ENCODE measurements at places on chromosomes 2 and 18. TPM values are rescaled to one million over a fixed set of nuclear protein-coding genes. Genes with fewer than 3 reads are reported as not detected.

The TMEM169 gene
- 1.2 TPM for total RNA-seq

The SMAD4 gene
- total RNA-seq = 146 TPM

The TUBA3E gene
- not detected for total RNA-seq

The CCL20 gene
- total RNA-seq = not detected

The SIGLEC15 gene
- not detected for total RNA-seq

The ZSWIM2 gene
- total RNA-seq = not detected

The GYPC gene
- total RNA-seq = 40.6 TPM

The GLI2 gene
- total RNA-seq = not detected

The SERPINB5 gene
- not detected for total RNA-seq

DNA sequence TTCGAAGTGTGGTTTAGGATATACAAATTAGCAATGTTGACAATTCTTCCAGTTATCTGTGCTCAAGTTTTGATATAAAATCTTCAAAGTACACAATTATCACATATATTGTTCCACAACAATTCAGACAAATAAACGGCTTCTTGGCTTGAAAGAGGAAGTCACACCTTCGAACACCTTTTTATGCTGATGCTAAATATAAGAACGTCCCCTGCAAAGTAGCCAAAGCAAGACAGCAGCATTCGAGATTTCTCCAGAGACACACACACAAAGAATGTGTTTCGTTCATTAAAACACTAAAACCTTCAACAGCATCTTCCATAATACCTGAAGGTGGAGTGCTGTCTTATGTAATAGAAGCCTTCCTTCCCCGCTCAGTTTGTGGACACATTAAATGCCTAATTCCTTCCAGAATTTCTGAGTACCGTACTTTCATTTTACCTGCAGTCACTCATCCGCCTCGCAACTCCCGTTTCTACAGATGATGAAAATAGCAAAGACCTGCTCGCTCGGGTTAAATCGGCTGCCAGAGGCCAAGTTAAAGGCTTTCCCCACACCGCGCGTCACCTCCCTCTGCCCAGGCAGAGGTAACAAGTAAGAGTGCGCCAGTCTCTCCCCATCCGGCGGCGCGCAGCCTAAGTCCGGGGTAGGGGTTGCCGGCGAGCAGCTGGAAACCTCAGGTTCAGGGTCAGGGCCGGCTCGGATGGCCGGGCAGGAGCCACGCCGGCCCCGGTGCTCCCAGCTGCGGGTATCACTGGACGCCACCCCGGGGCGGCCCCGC lies 847 bp downstream of the SERPINE2 start:
- peaks cover 21% of the 10 kb centered on the region for H3K4me1 ChIP-seq
- no peaks in the 10 kb centered on the region for H3K36me3 ChIP-seq
- DNase-seq = peak; percentile 55
- peak overlapping the region; percentile 72 for H3K4me3 ChIP-seq

DNA sequence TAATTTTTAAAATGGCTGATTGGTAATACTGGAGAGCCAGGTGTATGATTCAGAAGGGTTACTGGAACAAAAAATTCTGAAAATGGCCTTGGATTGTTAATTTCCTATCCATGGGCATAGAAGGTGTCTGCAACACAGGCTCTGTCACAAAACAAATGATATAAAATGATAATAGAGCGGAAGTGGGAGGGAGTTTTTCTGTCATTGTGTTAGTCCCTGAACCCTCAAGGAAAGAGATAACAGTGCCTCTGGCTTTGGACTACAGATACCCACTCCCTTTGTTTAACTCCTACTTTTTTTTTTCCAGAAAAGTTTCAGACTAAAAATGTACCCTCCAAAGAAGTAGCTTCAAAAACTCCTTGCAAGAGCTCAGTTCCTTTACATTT lies 28.0 kb upstream of the YES1 start:
- H3K4me3 ChIP-seq = no peak overlapping the region
- H3K36me3 ChIP-seq = no peaks in the 10 kb centered on the region
- H3K27ac ChIP-seq = no peak overlapping the region

DNA sequence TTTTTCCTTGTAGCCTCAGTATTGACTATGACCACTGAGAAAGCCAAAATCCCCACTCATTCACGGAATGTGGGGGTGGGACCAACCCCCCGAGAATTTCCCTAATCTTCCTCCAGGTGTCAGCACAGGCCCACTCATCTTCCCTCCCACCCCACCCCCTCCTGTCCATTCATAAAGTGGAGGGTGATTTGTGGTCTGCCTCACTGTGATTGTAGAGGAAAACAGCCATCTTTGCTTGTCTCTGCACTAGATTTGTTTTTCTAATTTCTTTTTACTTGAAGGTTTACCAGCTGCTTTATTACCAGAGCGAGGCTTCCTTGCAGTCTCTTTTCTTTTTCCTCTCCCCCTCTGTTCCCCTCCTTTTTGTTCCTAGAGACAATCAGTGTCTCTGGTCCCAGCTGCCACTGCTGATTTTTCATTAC lies 171.8 kb downstream of the ICOS start:
- DNase-seq = peak; percentile 4
- no peaks in the 10 kb centered on the region for H3K27me3 ChIP-seq
- H3K27ac ChIP-seq = no peak overlapping the region
- H3K36me3 ChIP-seq = no peaks in the 10 kb centered on the region
- peaks cover 11% of the 10 kb centered on the region for H3K4me1 ChIP-seq

DNA sequence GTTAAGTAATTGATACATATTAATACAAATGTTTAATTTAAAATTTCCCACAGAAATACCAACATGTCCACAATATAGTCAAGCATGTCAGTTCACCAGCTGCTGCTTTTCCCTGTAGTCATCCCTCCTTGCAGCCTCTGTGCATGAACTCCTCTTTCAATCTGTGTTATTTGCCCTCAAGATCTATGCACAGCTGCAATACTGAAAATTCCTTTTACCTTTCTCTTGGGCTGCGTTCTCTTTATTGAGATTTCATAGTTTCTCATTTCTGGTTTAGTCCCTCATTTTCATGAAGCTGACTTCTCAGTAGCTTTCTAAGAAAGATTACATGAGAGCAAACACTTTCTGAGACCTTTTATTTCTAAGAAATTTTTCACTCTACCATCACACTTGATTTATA lies 464.9 kb downstream of the PARD3B start:
- no peaks in the 10 kb centered on the region for H3K27me3 ChIP-seq
- no peak overlapping the region for H3K4me3 ChIP-seq
- H3K36me3 ChIP-seq = no peaks in the 10 kb centered on the region
- no peaks in the 10 kb centered on the region for H3K4me1 ChIP-seq
- DNase-seq = no peak

DNA sequence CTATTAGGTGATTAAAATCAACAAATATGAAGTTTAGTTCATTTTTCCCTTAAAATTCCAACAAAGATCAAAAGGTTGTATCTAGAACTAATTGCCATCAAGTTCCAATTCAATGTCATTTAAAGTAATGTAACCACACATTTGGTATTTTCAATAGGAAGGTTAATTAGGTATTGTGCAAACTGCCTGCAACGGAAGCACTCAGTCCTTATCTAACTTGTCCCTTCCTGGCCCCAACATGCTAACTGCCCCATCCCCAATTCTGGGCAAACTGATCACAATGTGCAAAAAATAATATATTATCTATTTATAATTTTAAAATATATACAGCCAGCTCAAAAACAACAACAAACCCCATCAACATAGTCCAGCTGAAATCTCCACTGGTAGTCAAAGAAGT lies 33.2 kb downstream of the VIL1 start:
- no peaks in the 10 kb centered on the region for H3K27me3 ChIP-seq
- no peak for DNase-seq
- peaks cover 4% of the 10 kb centered on the region for H3K4me1 ChIP-seq
- H3K36me3 ChIP-seq = peaks cover 39% of the 10 kb centered on the region

- H3K36me3 ChIP-seq = no peaks in the 10 kb centered on the region
- no peak overlapping the region for H3K27ac ChIP-seq
- DNase-seq = no peak
- no peaks in the 10 kb centered on the region for H3K4me1 ChIP-seq
These were observed 10.7 kb upstream of the OTOF start for GRCh38 chr2:26488463-26489212.

- DNase-seq = peak; percentile 14
- peaks cover 15% of the 10 kb centered on the region for H3K4me1 ChIP-seq
- H3K27ac ChIP-seq = no peak overlapping the region
- H3K36me3 ChIP-seq = no peaks in the 10 kb centered on the region
- peak overlapping the region; percentile 64 for H3K4me3 ChIP-seq
These were observed 117.3 kb downstream of the MSH2 start for GRCh38 chr2:47520302-47520630.

- peaks cover 24% of the 10 kb centered on the region for H3K36me3 ChIP-seq
- H3K4me1 ChIP-seq = no peaks in the 10 kb centered on the region
- no peak for DNase-seq
- H3K27me3 ChIP-seq = no peaks in the 10 kb centered on the region
- H3K4me3 ChIP-seq = no peak overlapping the region
These were observed 97.2 kb downstream of the RAB3GAP1 start for GRCh38 chr2:135149251-135149650.

- H3K4me1 ChIP-seq = no peaks in the 10 kb centered on the region
- H3K4me3 ChIP-seq = no peak overlapping the region
- no peak overlapping the region for H3K27ac ChIP-seq
- H3K27me3 ChIP-seq = no peaks in the 10 kb centered on the region
These were observed 96.2 kb downstream of the GALNT3 start for GRCh38 chr2:165697748-165698443.

DNA sequence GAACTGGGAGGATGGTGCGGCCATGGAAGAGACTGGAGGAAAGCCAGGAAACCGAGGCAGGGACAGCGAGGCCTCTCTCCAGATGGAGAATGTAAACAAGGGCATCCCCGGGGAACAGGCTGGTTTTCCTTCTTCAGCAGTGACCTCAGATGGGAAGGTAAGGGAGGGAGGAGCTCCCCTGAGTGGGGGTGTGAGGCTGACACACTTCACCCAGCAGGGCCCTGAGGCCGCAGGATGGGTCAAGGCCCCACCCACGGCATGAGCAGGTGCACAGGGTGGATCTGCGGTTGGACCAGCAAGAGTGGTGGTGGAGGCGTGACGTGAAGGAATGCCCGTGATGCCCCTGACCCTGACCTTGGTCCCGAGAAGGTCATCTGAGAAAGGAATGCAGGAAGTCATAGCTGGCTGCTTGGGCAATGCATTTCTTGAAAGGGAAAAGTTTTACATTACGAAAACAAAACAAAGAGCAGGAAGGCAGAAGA lies 48.1 kb downstream of the ADCY3 start:
- no peak overlapping the region for H3K4me3 ChIP-seq
- no peaks in the 10 kb centered on the region for H3K27me3 ChIP-seq
- DNase-seq = no peak
- H3K4me1 ChIP-seq = no peaks in the 10 kb centered on the region

DNA sequence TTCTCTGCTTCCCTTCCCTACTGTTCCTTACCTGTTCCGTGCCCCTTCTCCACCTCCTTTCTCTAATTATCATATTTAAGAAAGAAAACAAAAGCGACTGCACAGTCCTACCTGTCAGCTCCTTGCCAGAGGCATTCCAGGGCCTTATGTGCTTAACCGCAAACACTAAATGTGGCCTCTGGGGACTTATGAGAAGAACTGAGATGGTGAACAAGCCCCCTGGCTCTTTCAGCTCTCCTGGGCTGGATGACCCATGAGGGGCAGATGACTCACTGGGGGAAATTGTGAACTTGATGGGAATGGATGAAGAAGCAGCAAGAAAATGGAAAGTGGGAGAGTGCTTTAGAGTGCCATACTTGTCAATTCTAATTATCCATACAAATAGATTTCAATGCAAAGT lies 106.3 kb upstream of the LYPD1 start:
- H3K27ac ChIP-seq = no peak overlapping the region
- H3K4me1 ChIP-seq = no peaks in the 10 kb centered on the region
- H3K27me3 ChIP-seq = no peaks in the 10 kb centered on the region
- H3K4me3 ChIP-seq = no peak overlapping the region
- DNase-seq = no peak

GRCh38 chr2:696463-696862 lies 19.3 kb upstream of the TMEM18 start:
- peaks cover 18% of the 10 kb centered on the region for H3K4me1 ChIP-seq
- H3K36me3 ChIP-seq = no peaks in the 10 kb centered on the region
- peak overlapping the region; percentile 8 for H3K27ac ChIP-seq

- no peaks in the 10 kb centered on the region for H3K27me3 ChIP-seq
- H3K4me1 ChIP-seq = no peaks in the 10 kb centered on the region
- H3K27ac ChIP-seq = no peak overlapping the region
- H3K36me3 ChIP-seq = no peaks in the 10 kb centered on the region
- no peak overlapping the region for H3K4me3 ChIP-seq
These were observed 262.6 kb downstream of the AGAP1 start for GRCh38 chr2:235756491-235756890.

- no peaks in the 10 kb centered on the region for H3K36me3 ChIP-seq
- no peak overlapping the region for H3K27ac ChIP-seq
- H3K27me3 ChIP-seq = no peaks in the 10 kb centered on the region
- no peak for DNase-seq
These were observed 26.5 kb downstream of the ACVR1 start for GRCh38 chr2:157849591-157849990.

DNA sequence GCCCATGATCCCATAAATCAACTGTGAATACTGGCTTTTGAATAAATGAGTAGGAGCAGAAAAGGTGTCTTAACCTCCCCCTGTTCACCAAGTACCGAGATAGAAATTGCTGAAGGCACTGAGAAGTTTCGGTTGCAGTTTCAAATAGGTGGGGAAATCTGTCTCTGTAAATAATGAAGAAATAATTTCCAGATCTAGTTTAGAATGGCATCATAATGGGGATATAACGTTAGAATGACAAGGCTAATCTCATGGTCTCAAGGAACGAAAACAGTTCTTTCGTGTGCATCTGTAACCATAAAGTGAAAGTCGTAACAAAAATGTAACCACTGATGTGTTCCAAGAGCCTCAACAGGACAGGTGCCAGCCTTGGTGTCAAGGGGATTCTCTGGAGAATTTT lies 49.9 kb upstream of the TMEM18 start:
- DNase-seq = no peak
- no peaks in the 10 kb centered on the region for H3K36me3 ChIP-seq
- no peak overlapping the region for H3K4me3 ChIP-seq
- H3K27me3 ChIP-seq = no peaks in the 10 kb centered on the region
- H3K27ac ChIP-seq = no peak overlapping the region

DNA sequence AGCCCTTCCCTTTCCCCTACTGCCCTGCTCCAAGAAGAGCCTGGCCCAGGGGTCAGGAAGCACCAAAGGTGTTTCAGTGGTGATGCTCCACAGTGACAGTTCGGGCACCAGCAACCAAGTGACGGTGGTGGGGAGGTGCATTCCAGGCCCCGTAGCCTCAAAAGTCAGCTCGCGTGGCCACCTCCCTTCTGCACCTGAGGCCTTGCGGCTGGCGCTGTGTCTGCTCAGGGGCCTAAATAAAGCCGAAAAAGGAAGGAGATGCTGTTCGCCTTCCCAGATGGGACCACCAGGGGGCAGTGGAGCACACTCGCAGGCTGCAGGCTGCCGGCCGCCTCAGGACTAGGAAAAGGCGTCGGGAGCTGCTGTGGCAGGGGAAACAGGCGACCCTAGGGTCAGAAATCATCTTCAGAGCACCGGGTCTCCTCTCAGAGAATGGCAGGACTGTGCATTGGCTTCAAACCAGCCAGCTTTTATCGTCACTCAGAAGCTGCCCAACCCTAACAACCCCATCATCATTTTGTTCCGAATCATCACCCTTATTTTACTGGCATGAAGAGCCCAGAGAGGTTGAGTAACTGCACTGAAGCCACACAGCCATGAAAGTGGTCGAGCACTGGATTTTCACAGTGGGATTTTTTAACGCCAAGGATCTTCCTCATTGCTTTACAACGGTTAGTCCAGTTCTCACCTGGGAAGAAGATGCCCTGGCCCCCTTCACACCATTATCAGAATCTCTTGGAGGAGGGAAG lies 213.0 kb upstream of the CELF4 start:
- no peak overlapping the region for H3K4me3 ChIP-seq
- no peaks in the 10 kb centered on the region for H3K27me3 ChIP-seq
- DNase-seq = no peak
- H3K27ac ChIP-seq = no peak overlapping the region
- H3K4me1 ChIP-seq = no peaks in the 10 kb centered on the region

- H3K36me3 ChIP-seq = no peaks in the 10 kb centered on the region
- no peaks in the 10 kb centered on the region for H3K27me3 ChIP-seq
- no peak for DNase-seq
These were observed 112.2 kb downstream of the CPO start for GRCh38 chr2:207051385-207051965.

Measured in B cell (primary cell).